ENCODE measurements at places on chromosomes 7 and 10. TPM values are rescaled to one million over a fixed set of nuclear protein-coding genes. Genes with fewer than 3 reads are reported as not detected.

The DOCK4 gene
- total RNA-seq: 15.3 TPM

The ZNF33B gene
- 25.0 TPM for total RNA-seq

The DHX32 gene
- 35.6 TPM for total RNA-seq

The PAPOLB gene
- 0.23 TPM for total RNA-seq

The NODAL gene
- total RNA-seq: not detected

The CYP26C1 gene
- 0.37 TPM for total RNA-seq

The HYAL4 gene
- not detected for total RNA-seq

DNA sequence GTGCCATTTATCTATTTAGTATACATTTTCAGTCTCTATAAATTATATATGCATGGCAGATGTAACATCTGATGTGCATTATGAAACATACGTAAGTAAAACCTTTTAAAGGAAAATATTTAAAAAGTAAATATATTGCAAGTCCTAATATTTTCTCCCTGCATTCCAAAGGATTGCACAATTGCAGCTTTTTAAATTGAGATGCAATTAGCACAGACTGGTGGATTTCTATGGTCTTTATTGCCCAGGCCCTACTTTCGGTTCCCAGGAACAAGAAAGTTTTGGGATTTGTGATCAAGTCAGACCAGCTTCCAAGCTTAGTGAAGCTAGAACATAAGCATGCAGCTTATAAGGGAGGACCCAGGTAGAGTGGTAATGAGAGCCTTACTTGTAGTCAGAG, 337.8 kb downstream of the NRG3 start:
- no peak for DNase-seq

GRCh38 chr10:31001740-31002139, 29.9 kb downstream of the ZNF438 start:
- DNase-seq: no peak

DNA sequence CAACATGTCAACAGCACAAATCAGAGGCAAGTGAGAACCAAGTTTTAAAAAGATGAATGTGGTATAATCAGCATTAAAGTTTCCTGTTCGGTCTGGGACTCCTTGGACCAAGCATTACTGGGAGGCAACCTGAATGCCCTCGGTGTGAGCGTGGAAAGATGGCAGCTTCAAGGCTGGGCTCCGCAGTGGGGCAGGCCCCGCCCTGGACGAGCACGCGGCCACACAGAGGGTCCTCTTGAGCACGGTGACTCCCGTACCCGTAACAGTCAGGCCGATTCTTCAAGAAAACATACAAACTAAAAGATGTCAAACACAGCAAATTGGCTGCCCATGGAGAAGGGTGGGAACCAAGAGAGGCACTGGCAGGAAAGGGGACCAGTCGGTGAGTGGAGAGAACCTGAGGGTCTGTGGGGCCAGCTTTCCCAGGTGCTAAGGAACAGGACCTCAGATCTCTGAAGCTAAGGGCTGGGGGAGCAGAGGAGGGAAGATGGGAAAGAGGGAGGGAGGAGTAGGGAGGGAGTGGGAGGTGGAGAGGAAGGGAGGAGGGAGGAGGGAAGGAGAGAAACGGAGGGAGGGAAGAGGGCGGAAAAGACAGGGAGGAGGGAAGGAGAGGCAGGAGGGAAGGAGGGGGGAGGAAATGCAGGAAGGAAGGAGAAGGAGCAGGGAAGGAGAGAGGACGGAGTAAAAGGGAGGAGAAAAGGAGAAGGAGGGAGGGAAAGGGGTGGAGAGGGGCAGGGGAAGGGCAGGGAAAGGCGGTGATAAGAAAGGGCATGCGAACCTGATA, 71.2 kb upstream of the FAM20C start:
- DNase-seq: no peak

DNA sequence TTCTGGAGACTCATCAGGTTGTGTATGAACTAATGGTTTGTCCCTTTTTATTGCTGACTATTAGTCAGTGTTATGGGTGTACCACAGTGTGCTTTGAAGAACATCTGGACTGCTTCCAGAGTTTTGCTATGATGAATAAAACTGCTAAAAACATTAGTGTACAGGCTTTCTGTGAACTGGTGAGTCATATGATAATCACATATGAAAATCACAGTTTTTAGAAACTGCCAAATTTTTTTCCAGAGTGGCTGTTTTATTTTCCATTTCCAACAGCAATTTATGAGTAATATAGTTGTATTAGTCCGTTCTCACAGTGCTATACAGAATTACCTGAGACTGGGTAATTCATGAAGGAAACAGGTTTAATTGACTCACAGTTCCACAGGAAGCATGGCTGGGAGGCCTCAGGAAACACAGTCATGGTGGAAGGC, 281.2 kb upstream of the VSTM2A start:
- DNase-seq: no peak

GRCh38 chr7:140121326-140121725, 55.5 kb downstream of the KDM7A start:
- DNase-seq: no peak

GRCh38 chr10:17431871-17432311, 22.5 kb downstream of the ST8SIA6 start:
- DNase-seq: no peak

GRCh38 chr10:77264107-77264506, 373.5 kb downstream of the KCNMA1 start:
- DNase-seq: no peak

DNA sequence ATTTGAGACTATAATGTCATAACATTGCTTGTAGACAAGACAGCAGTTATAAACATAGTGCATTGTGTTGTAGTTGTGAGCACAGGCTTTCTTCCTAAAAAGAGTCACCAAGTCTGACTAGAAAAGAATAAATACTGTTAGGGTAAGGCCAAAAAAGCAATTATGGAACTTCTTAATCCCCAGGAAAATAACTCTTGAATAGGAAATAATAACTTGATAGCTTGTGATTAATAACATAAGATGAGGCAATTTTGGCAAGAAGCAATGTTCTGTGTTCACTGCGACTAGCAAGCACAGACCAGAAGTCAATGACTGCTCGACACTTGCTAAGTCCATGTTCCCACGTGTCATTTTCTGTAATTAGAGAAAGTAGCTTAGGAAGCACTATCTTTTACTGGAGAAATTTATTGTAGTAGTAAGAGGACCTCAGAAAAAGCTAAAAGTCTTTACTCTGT, 97.1 kb downstream of the AGMO start:
- no peak for DNase-seq

DNA sequence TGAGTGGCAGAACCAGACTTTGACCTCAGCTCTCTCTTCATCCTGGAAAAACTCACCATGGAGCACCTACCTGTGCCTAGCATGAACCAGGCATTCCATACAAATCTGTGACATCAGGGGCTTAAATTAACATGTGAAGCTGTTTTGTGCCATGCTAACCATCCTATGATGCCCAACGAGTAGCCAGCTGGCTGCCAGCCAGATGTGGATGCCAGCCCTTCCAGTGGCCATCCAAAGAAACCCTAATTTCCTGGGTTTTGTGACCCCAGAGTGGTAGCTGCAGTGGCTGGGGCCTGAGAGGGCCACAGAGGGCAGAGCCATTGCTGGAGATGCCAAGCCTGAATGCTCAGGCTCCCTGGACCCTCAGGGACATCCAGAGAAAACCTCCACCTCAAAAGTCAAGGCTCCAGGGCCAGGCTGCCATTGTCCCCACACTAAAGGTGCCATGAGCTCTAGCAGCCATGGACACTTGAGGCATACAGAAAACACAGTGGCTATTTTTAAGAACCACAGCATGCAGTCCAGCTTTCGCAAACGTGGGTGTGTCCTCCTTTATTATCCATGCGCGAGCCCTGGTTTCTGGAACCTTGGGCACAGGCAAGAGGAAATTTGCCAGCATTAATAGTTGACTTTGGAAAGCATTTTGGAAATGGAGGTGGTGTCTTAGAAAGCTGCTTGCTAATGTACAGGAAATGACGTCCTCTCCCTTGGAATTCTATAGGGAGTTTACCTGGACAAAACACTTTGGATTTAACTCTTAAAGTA, 6.0 kb downstream of the CPXM2 start:
- no peak for DNase-seq

DNA sequence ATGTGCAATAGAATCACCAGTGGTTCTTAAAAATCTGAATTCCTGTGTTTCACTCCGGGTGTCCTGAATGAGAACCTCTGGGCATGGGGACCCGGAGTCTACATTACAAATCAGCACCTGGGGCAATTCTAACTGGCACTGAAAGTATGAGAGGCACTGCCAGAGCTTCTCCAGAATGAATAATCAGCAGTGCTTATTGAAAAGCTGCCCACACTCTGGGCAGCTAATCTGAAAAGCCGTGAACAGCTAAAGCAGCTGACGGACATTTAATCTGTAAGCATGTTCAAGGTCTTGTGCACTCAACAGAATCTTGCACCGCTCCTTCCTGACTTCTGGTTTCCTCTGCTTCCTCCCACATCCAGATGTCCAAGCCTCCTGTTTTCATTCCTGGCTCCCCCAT, 113.3 kb upstream of the KIF5B start:
- DNase-seq: no peak

DNA sequence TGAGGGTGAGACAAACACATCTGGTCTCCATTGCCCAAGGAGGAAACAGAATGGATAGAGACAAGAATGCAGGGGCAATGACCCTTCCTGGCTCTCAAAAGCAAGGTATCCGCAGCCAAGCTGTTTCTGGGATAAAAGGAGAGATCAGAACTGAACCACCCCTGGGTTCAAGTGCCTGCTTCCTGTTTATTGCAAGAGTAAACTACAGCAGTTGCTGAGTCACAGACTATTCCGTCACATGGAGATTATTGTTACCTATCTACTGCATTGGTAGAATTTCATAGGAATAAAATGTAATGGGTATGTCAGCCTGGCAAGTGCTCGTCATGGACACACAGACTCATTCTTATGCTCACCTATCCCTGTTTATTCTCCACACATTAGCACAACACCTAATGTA, 821.6 kb downstream of the GRID1 start:
- no peak for DNase-seq

DNA sequence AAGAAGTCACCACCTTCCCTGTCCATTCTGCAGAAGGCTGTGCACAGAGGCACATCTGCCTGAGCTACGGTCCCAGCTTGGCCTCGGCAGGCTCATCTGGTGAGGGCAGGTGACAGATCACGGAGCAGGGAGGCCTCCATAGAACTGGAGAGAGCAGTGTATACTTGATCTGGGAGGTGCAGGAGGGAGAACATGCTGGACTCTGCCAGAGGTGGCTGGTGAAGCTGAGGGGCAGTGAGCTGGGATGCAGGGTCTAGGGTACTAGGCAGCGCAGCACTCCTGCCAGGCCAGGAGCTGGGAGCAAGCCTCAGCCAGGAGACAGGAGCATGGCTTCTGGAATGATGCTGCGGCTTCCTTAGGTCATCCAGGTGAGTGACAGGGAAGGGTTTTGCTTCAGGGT, 553.0 kb downstream of the TCERG1L start:
- no peak for DNase-seq

GRCh38 chr7:66504131-66504530, 124.5 kb upstream of the KCTD7 start:
- no peak for DNase-seq

GRCh38 chr7:80131675-80132435, 2.8 kb upstream of the GNAI1 start:
- DNase-seq: no peak

DNA sequence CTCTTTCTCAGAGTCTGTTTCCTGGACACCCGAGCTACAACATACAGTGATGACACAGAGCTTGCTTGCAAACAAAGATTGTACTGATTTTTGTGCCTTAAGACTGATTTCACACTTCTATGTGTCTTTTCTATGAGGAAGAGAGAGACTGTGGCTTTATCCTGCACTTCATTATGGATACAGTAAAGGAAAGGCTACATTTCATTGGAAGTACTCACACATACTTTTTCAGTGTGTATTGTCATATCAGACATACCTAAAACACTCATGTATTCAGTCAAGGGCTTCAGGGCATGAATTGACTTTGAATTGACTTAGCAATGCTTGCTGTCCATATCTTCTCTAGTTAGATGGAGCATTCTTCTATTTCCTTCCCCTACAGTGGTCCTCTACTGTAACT, 135.5 kb upstream of the IMMP2L start:
- no peak for DNase-seq

- no peak for DNase-seq
Observed at GRCh38 chr7:18755793-18756192, 260.2 kb downstream of the HDAC9 start.

DNA sequence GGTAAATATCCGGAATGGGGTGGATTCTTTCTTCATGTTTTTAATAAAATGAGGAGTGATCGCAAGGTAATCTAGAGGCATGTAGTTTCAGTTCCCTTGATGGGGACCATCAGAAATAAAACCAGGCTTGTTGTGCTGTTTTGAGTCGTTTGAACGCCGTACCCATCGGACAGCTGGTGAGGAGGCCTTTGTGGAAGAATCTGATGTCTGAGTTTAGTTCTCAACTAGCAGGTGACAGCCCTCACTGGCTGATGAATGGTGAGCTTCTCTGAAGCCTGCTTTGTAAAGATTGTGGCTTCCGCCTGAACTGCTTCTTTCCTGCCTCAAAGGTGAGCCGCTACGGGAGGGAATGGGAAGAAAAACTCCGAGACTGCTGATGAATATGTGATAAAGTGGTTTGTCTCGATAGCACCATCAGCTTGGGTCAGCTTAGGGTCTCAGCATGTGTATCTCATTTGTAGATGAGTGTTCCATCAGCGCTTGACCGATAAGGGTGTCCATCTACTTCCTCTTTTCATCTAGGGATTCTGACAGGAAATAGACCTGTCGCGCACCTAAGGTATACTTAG, 977 bp downstream of the TMEM248 start:
- DNase-seq: no peak

- DNase-seq: no peak
Observed at GRCh38 chr10:121715969-121716368, 117.7 kb upstream of the FGFR2 start.

GRCh38 chr7:75995996-75996395, 1.6 kb upstream of the TMEM120A start:
- DNase-seq: no peak

- no peak for DNase-seq
Observed at GRCh38 chr7:107315716-107316220, 147.0 kb downstream of the HBP1 start.

DNA sequence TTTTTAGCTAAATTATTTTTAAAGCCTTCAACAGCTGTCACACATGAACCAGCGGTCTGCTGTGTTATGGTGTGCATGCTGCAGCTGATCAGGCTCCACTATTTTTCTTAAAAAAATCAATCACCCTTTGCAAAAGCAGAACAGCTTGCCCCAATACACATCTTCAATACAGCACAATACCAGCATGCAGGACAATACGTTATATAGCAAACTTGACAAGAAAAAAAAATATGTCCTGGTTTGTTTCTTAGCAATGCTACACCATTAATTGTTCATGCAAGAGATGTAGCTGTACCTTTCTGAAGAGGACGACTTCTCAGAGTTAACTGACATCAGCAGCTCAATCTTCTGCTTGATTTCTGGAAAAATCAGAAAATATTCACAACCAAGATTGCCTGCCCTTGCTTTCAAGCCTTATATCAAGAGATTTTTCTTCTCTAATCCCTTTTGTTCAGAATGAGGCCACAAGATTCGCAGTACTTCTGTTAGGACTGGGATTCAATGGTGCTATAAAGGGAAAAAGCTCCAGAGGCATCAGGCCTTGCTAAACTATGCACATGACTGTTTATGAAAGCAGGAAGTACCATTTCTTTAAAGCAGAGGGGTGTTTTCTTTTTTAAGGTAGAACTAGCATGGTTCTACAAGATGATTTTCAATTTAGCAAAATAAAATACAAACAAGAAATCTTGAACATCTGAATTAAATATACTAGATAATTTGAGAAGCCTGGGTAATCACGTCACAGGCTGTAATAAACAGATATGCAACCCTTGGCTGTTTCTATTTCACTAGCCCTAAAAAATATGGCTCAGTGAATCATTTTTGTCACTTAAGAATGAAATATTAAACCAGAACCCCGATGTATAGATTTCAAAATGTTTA, 120.0 kb downstream of the SRPK2 start:
- DNase-seq: no peak

Data from neural crest cell (in vitro differentiated cells).